ENCODE measurements at places on chromosomes 13 and 19. TPM values are rescaled to one million over a fixed set of nuclear protein-coding genes. Genes with fewer than 3 reads are reported as not detected.

- ATAC-seq, result no peak
Measured at GRCh38 chr13:85864963-85865530, 65.8 kb upstream of the SLITRK6 start.

- peak; percentile 71 for ATAC-seq
Measured at GRCh38 chr13:40440990-40441820, 225.2 kb downstream of the FOXO1 start.

- ATAC-seq, result no peak
Measured at GRCh38 chr19:1173159-1173844, 766 bp downstream of the SBNO2 start.

DNA sequence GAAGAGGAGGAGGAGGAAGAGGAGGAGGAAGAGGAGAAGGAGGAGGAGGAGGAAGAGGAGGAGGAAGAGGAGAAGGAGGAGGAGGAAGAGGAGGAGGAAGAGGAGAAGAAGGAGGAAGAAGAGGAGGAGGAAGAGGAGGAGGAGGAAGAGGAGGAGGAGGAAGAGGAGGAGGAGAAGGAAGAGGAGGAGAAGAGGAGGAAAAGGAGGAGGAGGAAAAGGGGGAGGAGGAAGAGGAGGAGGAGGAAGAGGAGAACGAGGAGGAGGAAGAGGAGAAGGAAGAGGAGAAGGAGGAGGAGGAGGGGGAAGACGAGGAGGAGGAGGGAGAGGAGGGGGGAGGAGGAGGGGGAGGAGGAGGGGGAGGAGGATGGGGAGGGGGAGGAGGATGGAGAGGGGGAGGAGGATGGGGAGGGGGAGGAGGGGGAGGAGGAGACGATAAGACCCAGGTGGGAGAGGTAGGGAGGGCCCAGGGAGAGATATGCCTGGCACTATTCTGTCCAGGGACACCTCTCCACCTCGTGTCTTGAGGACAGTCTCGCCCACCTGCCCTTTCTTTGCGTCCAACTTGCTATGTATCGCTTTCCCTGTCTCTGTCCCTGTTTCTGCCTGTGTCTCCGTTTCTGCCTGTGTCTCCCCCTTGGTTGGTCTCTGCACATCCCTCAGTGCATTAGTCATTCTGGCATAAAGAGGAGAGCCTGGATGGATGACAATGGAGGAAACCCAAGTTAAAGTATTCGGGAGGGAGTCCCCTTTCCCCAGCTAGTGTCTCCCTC lies 7.1 kb upstream of the KLK5 start:
- no peak for ATAC-seq

GRCh38 chr13:51769455-51770127 lies 34.4 kb downstream of the DHRS12 start:
- peak; percentile 88 for ATAC-seq

- no peak for ATAC-seq
Measured at GRCh38 chr19:21691661-21692060, 75.7 kb downstream of the ZNF100 start.

DNA sequence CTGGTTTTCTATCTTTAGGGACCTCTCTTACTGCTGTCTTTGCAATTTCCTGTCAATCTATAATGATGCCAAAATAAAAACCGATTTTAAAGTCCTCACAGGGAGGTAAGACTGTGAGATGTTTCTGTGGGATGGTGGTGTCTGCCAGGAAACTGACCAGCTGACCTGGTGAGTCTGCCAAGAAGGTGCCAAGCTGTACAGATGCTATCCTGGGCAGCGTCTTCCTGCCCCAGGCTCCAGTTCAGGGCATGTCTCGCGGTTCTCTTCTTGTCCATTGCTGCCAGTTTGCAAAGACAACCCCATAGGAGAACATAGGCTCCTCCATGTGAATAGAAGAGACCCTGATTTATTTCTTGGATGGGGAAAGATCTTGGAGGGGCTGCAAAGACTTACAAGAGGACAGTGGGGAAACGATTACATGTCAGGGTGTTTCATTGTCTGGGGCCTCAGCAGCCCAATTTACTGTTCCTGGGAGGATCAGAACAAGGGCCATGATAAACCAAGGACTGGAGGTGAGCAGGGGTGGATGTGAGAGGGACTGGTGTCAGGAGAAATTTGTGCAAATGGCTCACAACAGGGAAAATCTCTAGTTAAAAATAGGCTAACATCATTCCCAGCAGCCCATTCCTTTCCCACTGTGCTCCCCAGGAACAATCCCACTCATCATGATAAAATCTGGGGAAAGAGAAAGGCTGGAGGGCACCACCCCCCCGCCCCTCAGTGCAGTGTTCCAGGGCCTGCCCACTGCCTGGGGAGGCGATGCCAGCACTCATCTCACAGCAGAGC lies 42.7 kb upstream of the VSTM2B start:
- no peak for ATAC-seq

DNA sequence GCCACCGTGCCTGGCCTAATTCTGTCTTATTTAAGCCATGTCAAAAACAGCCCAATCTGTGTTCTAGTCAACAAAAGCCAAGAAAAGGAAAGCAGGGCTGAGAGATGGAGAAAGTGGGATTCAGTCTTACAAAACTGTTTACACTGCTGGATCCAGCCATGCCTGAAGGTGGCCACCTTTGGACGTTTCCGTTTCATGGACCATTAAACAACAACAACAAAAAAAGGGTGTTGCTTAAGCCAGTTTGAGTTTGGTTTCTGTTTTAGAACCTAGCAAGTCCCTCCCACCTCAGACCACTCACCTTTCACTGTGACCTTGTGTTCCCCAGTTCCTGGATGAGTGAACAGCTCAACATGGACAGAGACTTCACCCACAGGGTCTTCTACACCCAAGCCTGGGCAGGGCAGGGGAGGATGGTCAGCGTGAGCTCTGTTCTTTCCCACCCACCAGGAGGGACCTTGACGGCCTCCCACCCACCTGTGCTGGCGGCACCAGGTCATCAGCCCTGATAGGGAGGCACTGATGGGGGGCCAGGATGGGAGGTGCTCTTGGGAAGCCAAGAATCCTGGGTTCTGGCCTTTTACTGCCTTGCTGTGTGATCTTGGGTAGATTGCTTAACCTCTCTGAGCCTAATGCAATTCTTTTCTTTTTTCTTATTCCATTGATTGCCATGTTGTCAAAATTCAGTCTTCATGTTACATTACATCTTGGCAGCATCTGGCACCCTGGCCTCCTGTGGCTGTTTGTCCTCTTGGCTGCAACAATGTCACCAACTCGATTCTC lies 56.2 kb downstream of the COLGALT1 start:
- ATAC-seq, result no peak

DNA sequence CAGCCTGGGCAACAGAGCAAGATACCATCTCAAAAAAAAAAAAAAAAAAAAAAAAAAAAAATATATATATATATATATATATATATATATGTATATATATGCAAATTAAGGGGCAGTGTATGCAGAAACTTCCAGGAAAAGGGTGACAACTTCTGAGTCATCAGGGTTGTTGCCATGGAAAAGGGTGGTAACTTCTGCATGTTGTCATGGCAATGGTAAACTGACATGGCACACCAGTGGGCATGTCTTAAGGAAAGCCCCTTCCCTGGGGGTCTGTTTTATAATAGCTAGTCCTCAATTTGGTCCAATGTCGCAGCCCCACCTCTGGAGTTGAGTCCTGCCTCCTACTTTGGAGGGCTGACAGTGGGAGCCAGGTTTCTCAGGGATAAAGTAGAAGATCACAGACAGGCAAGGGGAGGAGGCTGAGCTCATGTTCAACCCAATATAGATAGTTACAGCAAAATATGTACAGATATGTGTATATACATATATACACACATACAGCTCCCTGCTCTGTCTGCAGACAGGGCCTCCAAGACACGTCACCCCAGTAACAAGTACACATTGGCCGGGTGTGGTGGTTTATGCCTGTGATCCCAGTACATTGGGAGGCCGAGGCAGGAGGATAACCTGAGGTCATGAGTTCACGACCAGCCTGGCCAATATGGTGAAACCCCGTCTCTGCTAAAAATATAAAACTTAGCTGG lies 7.2 kb upstream of the FCHO1 start:
- no peak for ATAC-seq

Gene PRR36
- not detected for total RNA-seq

Gene TRPC4
- 1.1 TPM for total RNA-seq

DNA sequence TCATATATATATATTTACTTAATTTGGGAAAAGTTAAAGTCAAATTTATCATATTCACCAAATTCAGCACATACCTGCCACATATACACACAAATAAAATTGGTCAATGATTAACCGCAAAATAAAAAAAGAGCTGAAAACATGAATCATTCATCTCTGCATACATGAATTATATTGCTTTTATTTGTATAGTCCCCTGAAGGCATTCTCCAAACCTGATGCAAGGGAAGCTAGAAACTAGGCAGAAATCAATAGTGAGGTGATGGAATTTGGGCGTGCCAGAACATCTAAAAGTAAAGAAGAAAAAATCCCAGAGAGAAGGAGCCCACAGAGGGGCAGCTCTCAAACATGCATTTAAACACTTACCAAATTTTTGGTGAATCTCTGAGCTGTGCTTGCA lies 60.1 kb downstream of the UFM1 start:
- ATAC-seq, result no peak

Gene SLC46A3
- total RNA-seq, result 12.9 TPM

DNA sequence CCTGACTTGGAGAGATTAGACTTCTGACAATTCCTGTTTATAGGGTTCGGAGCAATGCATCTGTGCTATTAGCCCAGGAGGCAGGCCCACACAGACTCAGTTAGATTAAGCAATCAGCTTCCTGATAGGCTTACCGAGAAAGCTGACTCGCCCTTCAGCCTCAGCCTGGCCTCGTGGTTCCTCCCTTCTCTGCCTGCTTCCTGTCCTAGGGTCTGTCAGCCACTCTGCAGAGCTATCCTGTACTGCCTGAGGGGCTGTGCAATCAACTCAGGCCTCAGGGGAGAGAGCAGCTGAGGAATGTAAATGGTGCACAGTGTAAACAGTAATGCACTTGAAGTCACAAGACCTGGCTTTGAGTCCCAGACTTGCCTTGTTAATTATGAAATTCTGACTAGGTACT lies 30.7 kb downstream of the HTR2A start:
- ATAC-seq, result peak; percentile 83

DNA sequence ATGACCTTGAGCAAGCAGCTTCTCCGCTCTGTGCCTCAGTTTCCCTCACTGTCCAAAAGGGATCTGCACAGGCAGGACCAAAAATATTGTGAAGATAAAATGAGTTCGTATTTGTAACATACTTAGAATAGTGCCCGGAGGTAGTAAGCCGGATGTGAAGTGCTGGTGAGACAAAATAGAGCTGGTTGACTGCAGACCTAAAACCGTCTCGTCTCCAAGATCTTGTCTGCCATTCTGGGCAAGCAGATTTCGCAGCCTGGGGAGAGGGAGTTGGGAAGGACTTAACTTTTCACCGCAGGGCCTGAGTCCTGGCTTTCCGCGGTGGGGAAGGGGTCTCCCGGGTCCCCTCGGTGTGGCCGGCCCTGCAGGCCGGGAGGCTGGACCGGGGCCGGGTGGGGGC lies 8.2 kb upstream of the BBC3 start:
- ATAC-seq, result no peak

GRCh38 chr19:17346109-17346671 lies 8.8 kb downstream of the GTPBP3 start:
- ATAC-seq, result peak; percentile 78

DNA sequence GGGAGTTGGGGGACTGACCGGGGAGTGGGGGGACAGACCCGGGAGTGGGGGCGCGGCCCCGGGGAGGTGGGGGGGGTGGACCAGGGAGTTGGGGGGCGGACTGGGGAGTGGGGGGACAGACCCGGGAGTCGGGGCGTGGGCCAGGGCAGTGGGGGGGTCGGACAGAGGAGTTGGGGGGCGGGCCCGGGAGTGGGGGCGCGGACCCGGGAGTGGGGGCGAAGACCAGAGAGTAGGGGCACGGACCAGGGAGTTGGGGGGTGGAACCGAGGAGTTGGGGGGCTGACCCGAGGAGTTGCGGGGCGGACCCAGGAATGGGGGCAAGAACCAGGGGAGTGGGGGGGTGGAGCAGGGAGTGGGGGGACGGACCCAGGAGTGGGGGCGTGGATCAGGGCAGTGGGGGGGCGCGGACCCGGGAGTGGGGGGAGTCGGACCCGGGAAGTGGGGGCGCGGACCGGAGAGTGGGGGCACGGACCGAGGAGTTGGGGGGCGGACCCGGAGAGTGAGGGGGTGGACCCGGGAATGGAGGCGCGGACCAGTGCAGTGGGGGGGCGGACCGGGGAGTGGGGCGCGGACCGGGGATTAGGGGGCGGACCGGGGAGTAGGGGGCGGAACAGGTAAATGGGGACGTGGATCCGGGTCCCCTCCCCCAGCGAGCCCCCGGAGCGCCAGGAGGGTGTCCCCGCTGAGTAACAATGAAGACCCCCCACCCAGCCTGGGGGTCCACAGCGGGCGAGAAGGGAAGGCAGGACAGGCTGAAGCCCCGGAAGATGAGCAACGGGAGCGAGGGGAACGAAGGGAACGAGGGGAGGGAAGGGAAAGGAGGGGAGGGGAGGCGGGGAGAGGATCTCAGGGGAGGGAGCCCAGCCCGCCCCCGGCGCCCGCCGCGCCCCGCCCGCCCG lies 589 bp downstream of the R3HDM4 start:
- ATAC-seq, result peak; percentile 62

Gene MIA
- total RNA-seq, result 9.2 TPM

DNA sequence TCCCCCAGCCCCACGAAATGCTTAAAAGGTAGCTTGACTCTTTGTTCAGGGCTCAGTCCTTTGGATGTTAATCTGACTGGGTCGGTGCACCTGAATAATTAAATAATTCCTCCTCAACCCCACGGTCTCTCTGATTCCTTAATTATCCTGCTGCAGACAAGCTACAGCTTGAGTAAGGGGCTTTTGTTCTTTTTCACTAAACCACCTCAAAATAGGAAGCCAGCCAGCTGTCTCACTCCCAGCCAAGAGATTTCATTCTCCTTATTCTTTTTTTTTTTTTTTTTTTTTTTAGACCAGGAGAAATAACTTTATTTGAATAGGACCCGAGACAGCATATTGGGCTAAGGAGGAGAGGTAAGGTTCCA lies 7.9 kb upstream of the FCGBP start:
- no peak for ATAC-seq

- ATAC-seq, result no peak
Measured at GRCh38 chr13:108030769-108031168, 184.6 kb downstream of the LIG4 start.

- peak; percentile 32 for ATAC-seq
Measured at GRCh38 chr19:18939922-18940768, 872 bp downstream of the HOMER3 start.

Gene KCNC3
- total RNA-seq, result 0.16 TPM

DNA sequence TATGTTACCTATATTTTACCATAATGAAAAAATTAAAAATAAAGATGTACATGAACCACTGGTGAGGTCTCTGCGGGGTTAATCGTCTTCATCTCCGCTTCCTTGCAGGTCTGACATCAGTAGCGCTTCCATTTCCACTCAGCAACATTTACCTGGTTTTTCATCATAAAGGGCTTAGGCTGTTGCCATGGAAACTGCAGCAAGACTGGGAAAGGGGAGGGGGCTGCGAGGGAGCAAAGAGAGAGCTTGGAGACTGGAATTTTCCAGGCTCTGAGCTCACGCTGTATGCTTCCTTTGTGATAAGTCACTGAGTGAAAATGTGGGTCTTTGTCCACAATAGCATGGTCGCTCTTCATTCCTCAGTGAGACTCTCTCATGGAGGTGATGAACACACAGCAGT lies 136.6 kb upstream of the USP29 start:
- ATAC-seq, result no peak

Gene FGF22
- 0.67 TPM for total RNA-seq
